EH (cell line): ENCODE measurements at places on chromosomes 2 and 18.
A peak's percentile ranks its signal among the peaks of the same experiment; 100 is the strongest.

DNA sequence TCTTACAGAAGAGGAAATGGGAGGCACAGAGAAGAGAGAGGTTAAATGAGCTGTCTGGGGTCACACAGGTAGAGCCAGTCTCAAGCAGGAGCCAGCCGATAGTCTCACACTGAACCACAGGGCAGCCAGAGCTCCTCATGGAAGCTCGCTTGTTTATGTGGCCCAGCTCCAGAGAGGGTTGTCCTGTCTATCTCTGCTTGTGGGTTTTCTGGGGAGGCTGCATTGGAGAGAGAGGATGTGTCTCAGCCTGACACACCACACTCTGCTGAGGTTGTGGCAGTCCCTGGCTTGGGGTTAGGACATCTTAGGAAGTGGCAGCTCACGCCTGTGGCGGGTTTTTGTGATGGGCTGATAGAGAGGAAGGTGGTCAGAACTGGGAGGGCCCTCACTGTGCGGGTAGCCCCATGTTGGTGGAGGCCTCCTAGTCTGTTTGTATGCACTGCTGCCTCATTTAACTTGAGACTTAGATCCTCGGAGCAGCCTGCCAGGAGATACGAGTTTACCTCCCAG lies 52.3 kb downstream of the TCF7L1 start:
- DNase-seq, result peak; percentile 39

- no peak for DNase-seq
These were observed 25.4 kb upstream of the MGAT5 start for GRCh38 chr2:134228493-134228903.

GRCh38 chr18:21408681-21409080 lies 166.6 kb downstream of the GREB1L start:
- DNase-seq, result no peak

GRCh38 chr2:177474998-177475397 lies 82.4 kb downstream of the AGPS start:
- peak; percentile 66 for DNase-seq

- DNase-seq, result peak; percentile 69
These were observed 9.8 kb downstream of the LGALSL start for GRCh38 chr2:64463781-64464180.

- no peak for DNase-seq
These were observed 425.9 kb upstream of the SLC8A1 start for GRCh38 chr2:40877734-40878288.

GRCh38 chr18:21257386-21257785 lies 15.4 kb downstream of the GREB1L start:
- peak; percentile 66 for DNase-seq

DNA sequence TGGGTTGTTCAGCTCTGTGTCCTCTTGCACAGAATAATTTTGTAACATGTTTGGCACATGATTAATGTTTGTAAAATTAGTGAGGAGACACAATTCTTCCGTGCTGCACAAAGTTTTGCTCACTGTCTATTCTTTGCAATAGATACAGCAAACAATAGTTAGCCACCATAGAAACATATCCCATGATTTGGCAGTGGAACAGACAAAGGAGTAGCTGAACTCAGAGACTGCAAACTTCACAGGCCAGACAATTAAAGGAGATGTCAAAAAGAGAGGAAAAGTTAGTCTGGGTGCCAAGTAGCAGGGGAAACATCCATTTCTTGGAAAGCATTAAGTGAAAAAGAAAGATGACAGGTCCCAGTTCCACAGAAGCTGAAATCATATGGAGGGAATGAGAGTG lies 267.4 kb upstream of the NRXN1 start:
- no peak for DNase-seq

- DNase-seq, result no peak
These were observed 193.7 kb upstream of the ID2 start for GRCh38 chr2:8488001-8488738.

- no peak for DNase-seq
These were observed 6.5 kb downstream of the DIPK1C start for GRCh38 chr18:74450626-74451025.

DNA sequence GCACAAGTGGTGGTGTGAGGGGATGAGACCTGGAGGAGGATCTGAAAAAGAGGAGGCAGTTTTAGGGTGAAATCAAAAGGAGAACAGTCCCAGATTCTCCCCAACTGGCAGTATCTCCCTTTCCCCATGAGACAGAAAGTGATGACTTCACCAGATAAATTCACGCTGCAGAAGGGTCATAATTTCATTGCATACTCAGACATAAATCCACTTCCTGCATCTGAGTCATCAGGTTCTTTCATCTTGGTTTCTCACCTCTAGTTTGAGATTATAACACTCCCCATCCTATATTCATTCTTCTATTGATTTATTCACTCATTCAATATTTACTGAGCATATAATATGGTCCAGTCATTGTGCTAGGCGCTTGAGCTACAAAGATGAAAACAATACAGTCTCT lies 64.7 kb downstream of the CCDC148 start:
- peak; percentile 42 for DNase-seq

DNA sequence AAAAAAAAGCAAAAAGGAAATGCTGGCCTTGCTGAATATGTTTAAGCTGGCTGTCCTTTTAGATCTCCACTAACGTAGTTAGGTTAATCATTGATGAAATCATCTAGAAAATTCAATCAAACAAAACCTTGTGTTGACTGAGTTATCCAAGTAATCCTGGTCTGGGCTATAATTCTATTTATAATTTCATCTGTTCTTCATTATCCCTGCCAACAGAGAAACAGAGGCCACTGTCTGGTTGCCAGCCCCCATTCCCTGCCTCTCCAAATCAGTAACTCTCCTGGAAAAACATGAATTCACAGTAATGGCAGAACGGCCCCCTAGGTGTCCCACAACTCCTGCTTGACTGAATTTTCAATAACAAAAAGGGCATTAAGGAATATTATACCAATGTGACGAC lies 24.6 kb downstream of the DOCK10 start:
- no peak for DNase-seq

GRCh38 chr2:144183727-144184126 lies 336.2 kb downstream of the ZEB2 start:
- DNase-seq, result peak; percentile 84

DNA sequence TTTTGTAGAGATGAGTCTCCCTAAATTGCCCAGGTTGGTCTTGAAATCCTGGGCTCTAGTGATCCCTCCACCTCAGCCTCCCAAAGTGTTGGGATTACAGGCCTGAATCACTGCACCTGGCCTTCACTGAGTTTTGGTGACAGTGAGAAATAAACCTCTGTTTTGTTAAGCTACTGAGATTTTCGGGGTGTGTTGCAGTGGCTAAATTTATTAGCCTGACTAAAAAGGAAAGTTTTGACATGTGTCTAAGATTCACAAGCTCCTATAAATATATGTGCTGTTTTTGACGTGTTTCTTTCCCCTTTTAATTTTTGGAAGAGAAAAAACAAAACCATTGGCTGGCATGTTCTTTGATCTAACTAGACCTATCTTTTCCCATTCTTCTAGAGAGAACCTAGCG lies 190.5 kb upstream of the MC4R start:
- no peak for DNase-seq

GRCh38 chr2:58186501-58186900 lies 54.6 kb downstream of the FANCL start:
- no peak for DNase-seq

GRCh38 chr18:41604964-41605363 lies 350.1 kb upstream of the PIK3C3 start:
- no peak for DNase-seq

DNA sequence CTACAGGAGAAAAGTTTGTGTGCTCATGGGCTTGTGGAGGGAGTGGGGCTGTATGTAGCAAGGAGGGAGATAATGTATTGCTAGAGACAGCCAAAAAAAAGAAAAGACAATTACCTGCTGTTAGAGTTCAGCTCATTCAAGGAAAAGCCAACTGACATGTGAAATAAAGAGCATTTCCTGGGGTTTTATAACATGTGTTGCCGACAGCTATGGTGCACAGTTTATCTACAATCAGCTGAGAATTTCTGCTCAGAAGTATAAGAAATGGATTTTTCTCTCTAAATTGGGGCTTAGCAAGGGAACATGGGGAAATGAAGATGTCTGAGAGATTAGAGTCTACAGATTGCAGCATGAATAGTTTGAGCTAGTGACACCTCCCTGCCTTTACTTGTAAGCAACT lies 674.1 kb downstream of the SUCLG1 start:
- DNase-seq, result no peak

DNA sequence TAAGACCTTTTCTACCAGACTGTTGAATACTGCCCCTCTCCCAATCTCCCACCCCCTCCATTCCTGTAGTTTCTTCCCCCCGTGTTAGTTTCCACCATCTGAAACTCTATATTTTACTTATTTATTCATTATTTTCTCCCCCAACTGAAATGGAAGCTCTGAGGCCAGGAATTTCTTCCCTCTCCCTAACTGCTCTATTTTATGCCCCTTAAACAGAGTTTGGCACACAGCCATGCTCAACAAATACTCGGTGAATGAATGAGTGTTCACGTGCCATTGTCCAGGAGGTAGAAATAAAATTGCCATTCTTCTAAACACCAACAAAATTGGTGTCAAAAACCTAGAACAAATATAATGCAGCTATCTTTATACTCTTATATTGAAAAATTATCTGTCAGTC lies 5.6 kb downstream of the ITGB1BP1 start:
- no peak for DNase-seq

- peak; percentile 25 for DNase-seq
These were observed 162.3 kb upstream of the TMEM200C start for GRCh38 chr18:6057604-6058003.

- no peak for DNase-seq
These were observed 179.5 kb downstream of the BCL2 start for GRCh38 chr18:63140038-63140450.

DNA sequence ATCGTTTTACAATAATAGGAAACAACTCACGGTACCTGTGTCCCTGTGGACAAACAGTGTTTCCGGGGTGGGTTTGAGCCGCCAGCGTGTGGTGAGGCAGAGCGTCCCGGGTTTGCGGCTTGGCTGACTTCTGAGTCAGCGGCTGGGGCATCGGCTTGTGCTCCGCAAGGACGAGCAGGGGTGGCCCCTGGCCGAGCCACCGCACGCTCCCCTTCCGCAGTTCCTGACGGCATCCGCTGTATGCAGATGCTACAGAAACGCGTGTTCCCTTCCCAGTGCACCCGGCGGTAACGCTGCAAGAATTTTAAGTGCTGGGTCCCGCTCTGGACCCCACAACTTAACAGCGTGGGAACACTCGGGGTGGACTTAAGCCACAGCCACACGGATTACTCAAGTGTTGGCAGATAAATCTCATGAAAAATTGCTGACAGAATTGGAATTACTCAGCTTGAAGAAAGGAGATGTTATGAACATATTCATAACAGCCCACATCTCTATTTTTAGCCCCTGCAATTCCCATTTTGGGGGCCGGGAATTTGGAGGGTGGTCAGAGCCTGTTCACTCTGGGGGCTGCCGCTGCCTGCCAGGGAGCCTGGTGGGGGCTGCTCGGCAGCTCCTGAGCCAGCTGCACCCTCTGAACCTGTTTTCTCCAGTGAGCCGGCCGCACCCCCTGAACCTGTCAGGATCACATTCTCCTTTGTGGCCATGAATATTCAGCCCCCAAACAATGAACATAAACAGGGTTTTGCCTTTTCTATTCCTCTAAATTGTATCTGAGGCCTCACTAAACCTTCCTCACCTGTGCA lies 12.6 kb upstream of the KCNG2 start:
- DNase-seq, result no peak

- DNase-seq, result no peak
These were observed 5.5 kb upstream of the TMEM214 start for GRCh38 chr2:27027211-27027651.

GRCh38 chr18:47799376-47799775 lies 131.1 kb downstream of the SMAD2 start:
- no peak for DNase-seq

GRCh38 chr2:219916281-219916680 lies 288.9 kb downstream of the SLC4A3 start:
- DNase-seq, result no peak

DNA sequence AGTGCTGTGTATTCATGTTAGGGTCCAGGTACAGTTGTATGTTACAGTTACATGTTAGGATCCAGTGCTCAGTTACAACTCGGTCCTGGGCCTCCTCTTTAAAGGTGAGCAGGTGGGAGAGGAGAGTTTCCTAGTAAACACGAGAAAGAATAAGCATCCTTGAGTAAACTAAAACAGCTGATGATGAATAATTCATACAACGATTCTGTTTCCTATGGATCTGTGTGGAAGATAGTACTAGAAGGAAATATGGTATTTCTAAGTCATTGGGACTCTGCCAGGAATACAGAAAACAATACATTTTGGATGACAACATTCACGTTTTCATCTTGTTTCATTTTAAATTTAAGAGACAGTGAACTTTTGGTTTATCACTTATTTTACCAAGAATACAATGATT lies 29.5 kb downstream of the SNTG2 start:
- no peak for DNase-seq

DNA sequence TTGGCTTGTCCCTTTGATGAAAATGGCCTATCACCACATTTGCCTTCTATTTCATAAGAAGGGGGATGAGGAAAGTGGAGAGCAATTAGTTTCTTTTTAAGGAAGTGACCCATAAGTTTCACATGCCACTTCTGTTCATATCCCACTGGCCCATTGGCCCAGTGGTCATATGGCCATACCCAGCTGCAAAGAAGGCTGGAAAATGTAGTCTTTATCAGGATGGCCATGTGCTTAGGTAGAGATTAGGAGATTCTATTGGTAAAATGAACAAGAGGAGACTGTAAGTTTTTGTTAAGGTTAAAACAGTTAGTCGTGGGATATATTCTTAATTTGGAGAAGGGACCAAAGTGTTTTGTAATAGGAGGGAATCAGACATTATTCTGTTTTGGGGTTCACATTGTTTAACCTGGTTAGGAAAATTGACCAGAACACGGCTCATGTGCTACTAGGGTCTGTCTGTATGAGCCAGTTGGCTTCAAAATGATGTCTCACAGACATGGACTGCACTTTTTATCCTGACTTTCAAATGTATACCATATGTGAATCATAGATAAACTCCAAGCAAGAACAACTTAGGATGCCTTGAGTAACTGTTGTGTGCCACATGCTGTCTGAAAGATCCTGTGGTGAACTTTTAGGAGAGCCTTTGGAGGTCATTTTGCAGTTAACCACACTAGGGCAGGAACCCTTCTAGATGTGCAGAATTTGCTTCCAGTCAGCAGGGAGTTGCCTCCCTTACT lies 17.3 kb downstream of the PLCL1 start:
- DNase-seq, result no peak

DNA sequence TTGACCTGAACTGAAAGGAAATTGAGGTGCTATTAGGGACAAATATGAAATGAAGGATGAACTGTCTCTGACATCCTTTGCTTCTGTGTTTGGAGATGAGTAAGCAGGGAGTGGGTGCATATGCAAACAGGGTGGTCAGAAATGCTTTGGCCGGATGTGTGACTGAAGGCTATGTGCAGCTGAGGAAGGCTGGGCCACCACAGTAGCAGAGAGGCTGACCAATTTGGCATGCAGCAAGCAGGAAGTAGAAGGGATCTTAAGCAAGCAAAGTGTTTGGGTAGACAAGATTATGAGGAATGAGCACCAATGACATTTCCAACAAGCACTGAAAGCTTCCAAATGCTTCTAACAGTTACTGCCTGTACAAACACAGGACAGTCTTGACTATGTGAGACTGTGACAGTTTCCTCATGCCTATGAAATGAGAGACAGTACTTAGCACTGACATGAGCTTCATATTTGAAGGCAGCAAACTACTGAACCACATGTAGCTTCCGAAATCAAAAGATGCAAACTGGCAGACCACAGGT lies 3.3 kb upstream of the ACTR3 start:
- DNase-seq, result peak; percentile 97

GRCh38 chr2:22079583-22079982 lies 955.8 kb downstream of the TDRD15 start:
- DNase-seq, result no peak
